ENCODE measurements at places on chromosomes 13 and 19.

DNA sequence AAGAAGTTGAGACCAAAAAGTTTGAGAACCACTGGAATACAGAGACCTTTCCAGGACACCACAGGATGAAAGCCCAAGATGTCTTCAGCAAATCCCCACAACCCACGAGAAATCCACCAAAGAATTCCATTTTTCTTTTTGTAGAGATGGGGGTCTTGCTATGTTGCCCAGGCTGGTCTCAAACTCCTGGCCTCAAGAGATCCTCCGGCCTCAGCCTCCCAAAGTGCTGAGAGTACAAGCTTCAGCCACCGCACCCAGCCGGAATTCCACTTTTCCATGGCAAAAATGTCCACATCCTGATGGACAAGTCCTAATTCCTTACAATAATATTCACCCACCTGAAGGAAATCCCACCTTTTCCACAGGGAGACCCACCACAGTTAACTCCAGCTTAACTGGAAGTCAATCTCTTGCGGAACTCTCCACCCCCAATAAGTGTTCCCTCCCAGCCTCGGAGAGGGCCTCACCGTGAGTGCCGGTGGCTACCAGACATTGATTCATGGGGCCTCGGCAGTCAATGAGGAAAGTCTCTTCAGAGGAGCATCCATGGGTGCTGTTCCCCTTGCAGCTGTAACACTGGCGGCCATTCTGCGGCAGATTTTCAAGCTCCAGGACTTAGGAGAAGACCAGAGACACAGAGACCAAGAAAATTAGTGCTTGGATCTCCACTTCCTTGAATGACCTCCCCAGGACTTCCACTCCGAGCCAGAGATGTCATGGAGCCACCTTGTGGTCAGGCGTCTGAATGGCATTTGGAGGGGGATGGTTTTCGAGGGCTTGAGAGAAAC lies 12.3 kb upstream of the CADM4 start:
- peak; percentile 55 for DNase-seq

GRCh38 chr13:34174671-34175145 lies 356.8 kb downstream of the RFC3 start:
- DNase-seq: no peak

DNA sequence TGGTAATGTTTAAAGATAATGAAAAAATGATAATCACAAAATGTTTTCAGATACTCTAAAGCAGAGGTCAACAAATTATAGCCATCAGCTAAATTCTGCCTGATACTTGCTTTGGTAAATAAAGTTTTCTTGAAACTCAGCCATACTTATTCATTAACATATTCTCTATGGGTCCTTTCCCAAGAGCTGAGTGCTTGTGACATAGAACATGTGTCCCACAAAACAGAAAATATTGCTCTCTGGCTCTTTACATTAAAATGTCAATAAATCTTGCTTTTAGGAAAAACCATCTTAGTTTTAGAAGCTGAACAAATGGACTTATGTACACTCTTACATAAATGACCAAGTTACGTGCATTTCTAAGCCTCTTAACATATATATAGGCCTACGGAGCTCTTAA lies 307.1 kb downstream of the DCT start:
- DNase-seq: no peak

DNA sequence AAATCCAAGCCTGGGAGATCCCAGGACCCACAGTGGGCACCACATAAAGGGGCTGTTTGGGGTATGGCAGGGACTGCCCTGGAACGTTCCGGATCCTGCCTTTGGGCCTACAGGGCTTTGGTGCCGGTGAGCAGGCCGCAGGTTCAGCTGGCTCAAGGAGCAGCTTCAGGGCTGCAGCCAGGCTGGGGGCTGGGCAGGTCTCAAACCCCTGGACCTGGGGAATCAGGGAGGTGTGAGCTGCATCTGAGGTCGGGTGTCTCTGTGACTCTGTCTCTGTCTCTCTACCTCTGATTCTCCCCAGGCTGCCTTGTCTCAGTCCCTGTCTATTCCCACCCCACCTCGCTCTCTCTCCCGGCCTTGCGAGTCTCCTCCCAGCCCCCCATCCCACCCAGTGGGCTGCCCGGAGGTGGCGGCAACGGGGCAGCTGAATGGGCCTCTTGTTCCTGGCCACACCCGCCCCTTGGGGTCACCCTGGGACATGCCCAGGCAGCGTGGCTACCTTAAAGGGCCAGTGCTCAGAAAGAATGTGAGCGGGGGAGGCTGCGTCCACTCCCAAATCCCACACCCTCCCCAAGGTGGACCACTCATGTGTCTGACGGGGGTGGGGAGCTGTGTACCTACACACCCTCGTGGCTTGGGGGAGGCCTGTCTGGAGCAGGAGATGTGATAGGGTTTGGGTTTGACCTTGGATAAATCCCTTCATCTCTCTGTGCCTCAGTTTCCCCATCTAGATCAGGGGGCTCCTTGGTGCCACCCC lies 31.1 kb downstream of the NFIC start:
- DNase-seq: no peak

- DNase-seq: no peak
Measured at GRCh38 chr19:35291259-35291658, 702 bp upstream of the MAG start.

GRCh38 chr13:59461411-59461810 lies 702.3 kb downstream of the DIAPH3 start:
- no peak for DNase-seq

DNA sequence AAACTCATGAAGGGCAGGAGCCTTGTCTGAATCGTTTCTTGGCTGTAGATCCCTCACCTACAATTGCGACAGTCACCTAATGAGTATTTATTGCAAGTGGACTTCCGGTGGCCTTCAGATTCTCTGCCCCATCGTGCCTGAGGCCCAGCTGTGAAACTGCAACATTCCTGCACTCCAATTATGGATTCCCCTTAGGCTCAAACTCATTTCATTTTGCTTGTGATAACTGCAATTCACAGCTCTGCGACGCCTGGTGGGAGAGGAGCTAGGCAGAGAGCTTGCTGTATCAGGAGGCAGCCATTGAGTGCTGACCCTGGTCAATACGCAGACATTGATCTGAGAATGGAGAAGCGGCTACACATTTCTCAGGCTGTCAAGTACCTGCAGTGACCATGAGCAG lies 59.0 kb downstream of the CCDC70 start:
- DNase-seq: no peak

DNA sequence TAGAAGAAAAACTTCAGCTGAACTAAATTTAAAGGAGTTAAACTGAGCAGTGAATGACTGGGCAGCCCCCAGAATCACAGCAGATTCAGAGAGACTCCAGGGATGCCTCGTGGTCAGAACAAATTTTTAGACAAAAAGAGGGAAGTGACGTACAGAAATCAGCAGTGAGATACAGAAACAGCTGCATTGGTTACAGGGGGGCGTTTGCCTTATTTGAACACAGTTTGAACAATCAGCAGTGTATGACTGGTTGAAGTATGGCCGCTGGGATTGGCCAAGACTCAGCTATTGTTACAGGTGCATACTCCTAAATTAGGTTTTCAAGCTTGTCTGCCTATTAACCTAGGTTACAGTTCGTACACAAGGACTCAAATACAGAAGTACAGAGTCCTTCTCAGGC lies 2.2 kb upstream of the SPRYD7 start:
- no peak for DNase-seq

DNA sequence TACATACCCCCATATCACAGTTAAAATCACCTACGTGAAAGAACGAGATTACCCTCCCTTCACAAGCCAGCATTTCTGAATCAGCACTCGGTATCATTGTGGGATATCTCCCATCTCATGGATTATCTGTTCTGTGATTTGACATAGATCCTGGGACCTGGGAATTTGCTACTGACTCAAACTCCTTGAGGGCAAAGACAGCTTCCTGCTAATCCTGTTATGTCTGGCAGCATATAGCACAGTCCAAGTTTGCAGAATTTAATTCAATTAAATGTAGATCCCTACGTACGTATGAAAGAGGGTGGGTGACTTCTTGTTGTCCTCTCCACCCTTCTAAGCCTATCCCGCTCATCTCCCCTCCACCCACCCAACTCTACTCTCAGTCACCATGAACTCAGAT lies 476.5 kb downstream of the KLF5 start:
- no peak for DNase-seq

- DNase-seq: peak; percentile 29
Measured at GRCh38 chr13:52879950-52880741, 31.7 kb upstream of the PCDH8 start.

GRCh38 chr13:34369931-34370330 lies 552.0 kb downstream of the RFC3 start:
- no peak for DNase-seq

DNA sequence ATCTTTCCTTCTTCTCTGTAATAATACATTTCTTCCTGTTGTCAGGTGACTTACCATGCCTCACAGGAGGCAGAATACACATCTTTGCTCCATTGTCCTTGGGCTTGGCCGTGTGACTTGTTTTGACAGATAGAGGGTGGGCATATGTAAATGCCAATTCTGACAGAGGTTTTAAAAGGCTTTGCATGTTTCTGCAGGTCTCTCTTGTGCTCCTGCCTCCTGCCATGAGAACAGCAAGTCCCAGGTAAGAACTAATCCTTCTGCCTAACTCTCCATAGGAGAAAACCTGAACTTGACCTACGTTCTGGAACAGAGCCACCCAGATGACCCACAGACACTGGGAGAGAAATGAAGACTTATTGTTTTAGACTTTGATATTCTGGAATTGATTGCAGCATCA lies 88.7 kb upstream of the TNFSF11 start:
- no peak for DNase-seq

- DNase-seq: no peak
Measured at GRCh38 chr19:54206831-54207177, 6.1 kb downstream of the RPS9 start.

GRCh38 chr13:111115965-111116521 lies 933 bp downstream of the ARHGEF7 start:
- peak; percentile 72 for DNase-seq

DNA sequence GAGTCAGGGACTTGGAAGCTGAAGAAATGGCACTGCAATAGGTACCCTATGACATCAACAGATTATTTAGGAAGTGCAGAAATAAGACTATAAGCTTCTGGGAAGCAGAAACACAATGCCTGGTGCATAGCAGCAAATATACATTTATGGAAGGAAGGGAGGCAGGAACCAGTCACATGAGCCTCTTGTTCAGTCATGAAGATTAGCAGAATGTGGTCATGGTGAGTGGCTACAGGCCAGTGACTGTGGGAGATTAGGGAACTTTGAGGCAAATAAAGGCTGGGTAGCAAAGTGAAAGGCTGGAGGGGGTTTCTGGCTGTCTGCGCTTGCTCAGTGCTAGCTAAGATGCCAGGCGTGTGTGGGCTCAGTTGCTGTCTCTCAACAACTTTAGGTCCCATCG lies 96.3 kb downstream of the EPSTI1 start:
- no peak for DNase-seq

DNA sequence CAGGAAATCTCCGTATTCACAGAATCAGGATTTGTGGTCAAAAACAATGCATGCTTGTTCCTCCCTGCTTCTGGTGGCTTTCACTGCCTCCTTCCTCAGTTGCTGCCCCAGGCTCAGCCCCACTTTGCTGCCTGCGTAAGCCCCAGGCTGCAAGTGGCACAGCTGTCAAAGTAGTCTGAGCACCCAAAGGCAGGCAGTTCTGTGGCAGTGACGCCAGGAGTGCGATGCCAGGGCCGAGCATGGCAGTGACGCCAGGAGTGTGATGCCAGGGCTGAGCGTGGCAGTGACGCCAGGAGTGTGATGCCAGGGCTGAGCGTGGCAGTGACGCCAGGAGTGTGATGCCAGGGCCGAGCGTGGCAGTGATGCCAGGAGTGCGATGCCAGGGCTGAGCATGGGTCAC lies 77.3 kb upstream of the GPR183 start:
- DNase-seq: no peak

DNA sequence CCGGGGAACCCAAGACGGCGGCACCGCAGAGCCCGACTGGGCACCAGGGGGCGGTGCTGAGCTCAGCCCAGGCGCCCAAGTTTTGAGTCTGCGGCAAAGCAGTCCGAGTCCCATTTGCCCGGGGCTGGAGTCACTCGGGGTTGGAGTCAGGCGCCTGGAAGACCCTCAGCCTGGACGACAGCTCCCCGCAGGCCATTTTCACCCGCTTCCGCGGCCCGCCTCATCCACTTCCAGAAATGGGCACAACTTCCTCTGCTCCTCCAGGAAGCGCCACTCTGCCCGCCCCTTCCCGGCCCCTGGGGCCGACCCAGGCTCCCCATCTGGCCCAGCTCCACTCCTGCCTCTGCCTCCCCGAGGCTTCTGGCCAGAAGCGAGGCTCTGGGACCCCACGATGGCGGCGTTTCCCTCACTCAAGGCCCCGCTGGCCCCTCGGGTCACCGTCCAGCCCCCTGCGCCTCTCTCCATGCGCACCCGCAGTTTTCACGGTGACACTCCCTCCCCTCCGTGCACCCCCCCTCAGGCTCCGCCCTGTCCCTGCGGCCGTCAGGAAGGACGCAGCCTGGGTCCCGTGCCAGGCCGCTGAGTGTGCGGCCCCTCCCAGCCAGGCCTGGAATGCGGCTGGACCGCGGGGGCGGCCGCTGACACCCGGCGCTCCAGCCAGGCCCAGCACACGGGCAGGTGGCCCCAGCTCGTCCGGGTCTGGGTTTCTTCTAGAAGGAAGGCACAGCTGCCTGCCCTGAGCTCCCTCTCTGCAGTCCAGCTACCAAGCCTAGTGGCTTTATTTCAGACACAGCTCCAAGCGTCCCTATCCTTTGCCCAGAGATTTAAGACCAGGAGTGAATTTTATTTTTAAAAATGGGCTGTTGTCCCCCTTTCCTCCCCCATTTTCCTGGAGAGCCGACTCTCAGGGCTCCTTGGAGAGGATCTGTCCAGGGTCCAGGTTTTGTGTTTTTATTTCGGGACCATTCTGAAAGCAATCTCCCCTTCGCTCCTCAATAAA lies 4.7 kb downstream of the SERTAD1 start:
- peak; percentile 97 for DNase-seq

GRCh38 chr19:1747285-1748114 lies 5.8 kb upstream of the ONECUT3 start:
- no peak for DNase-seq

- DNase-seq: no peak
Measured at GRCh38 chr19:5832061-5832460, 7.4 kb downstream of the FUT6 start.

GRCh38 chr19:27775395-27775794 lies 1437.6 kb downstream of the UQCRFS1 start:
- DNase-seq: no peak

DNA sequence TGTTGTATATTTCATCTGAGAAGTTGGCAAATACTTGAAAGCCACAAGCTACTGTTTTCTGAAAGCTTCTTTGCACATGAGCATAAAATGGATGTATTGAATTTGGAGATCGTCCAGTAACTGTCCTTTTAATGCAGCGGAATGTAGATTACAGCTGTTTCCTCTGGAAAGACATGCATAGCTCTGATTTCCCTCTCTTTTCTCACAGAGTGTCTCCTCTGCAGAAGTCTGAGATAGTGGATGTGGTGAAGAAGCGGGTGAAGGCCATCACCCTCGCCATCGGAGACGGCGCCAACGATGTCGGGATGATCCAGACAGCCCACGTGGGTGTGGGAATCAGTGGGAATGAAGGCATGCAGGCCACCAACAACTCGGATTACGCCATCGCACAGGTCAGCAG lies 283.0 kb downstream of the SHISA2 start:
- peak; percentile 51 for DNase-seq

- DNase-seq: no peak
Measured at GRCh38 chr13:42794577-42795275, 13.3 kb downstream of the FAM216B start.

GRCh38 chr13:91482427-91482826 lies 84.0 kb downstream of the GPC5 start:
- no peak for DNase-seq

- no peak for DNase-seq
Measured at GRCh38 chr13:36965767-36966166, 33.4 kb downstream of the ALG5 start.

GRCh38 chr13:113836768-113837559 lies 26.9 kb downstream of the GAS6 start:
- no peak for DNase-seq
